Central memory CD4-positive, alpha-beta T cell (primary cell): ENCODE measurements at places on chromosomes 7 and 10.

GRCh38 chr10:128059266-128059981 lies 66.8 kb downstream of the MKI67 start:
- no peak for DNase-seq

DNA sequence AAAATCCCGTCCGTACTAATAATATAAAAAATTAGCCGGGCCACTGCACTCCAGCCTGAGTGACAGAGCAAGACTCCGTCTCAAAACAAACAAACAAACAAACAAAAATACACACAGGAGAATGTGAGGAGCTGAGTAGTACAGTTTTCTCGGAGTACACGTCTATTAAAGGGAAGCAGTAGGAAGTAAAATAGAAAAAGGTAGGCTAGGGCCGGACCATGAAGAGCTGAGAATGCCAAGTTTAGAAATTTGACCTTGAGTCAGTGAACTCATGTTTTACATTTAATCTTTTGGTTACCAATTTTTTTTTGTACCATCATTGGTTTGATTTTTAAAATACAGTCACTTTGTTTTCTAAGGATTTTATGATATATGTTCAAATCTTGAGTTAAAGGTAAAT lies 64.1 kb downstream of the KAT6B start:
- DNase-seq, result no peak

GRCh38 chr10:129441372-129442009 lies 25.6 kb upstream of the MGMT start:
- DNase-seq, result no peak

DNA sequence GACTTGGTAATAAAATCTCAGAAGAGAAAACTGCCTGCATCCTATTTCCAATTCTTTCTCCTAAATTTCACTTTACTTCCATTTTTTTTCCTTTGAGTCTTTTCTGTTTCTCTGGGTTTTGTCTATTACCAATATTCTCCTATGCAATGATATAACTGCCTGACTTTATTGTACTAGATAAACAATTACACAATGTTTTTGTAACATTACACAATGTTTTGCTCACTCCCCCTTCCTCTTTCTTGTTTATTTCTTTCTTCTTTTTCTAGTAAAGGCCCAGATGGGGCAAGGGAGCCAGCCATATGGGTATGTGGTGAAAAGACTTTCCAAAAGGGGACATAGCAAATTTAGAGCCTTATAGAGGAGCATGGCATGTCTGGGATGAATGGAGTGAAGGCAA lies 278.7 kb upstream of the PHYHIPL start:
- DNase-seq, result no peak

DNA sequence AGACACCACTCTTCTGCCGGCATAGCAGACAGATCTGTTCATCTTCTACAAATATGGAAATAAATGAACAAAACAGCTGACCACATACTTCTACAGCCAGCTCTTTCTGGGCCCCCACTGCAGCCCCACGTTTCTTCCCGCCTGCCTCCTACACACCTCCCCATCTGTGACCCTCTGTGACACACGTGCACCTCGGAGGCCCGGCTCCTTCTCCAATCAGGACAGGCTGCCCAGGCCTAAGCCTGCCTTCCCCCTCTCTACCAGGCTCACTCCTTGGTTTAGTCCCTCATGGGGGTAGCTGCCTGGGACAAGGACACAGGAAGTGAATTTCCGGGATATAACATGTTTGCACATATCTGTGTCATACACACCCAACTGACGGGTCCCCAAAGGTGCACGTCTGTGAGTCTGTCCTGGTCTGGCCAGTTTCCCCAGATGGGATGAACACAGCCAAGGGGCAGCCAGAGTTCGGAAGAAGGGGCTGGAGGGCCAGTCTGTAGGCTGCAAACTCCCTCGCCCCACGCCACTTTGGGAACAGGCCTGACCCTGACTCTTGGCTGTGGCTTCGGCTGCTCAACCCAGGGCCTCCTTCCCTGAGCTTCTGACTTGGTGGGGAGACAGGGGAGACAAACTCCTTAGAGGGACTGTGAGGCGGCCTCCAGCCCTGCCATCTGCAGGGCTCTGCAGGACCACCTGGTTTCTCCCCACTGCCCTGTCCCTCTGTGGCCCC lies 30.3 kb downstream of the PITRM1 start:
- no peak for DNase-seq
